Progenitor cell of endocrine pancreas (in vitro differentiated cells): ENCODE measurements at places on chromosomes 5 and 9.

GRCh38 chr5:120932480-120932879, 468.4 kb downstream of the PRR16 start:
- no peak overlapping the region for H3K4me3 ChIP-seq
- H3K4me1 ChIP-seq = peaks cover 8% of the 10 kb centered on the region
- no peaks in the 10 kb centered on the region for H3K27me3 ChIP-seq
- H3K36me3 ChIP-seq = peaks cover 2% of the 10 kb centered on the region
- DNase-seq = no peak

- DNase-seq = no peak
- H3K4me3 ChIP-seq = no peak overlapping the region
- peaks cover 11% of the 10 kb centered on the region for H3K4me1 ChIP-seq
- H3K27ac ChIP-seq = no peak overlapping the region
Observed at GRCh38 chr5:143139585-143139984, 263.9 kb downstream of the NR3C1 start.

DNA sequence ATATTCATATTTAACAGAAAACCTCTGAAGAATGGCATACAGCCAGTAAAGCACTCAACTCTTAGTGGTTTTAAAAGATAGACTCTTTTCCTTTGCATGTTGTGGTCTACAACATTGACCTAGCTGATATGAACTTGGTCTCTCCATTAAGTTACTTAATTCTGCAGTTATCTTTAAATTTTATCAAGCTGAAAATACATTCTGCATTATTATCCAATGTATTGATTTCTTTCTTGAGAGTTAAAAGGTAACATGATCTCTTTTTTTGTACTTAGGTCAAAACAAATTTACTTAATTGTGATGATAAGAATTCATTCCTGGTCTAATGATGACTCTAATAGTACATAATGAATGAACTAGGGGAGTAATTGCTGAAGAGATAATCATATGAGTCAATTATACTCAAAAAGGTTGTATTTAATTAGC, 132.9 kb downstream of the STARD4 start:
- no peaks in the 10 kb centered on the region for H3K36me3 ChIP-seq
- H3K4me3 ChIP-seq = no peak overlapping the region
- H3K4me1 ChIP-seq = peaks cover 6% of the 10 kb centered on the region
- H3K27ac ChIP-seq = no peak overlapping the region
- peaks cover 5% of the 10 kb centered on the region for H3K27me3 ChIP-seq
- no peak for DNase-seq

- no peak overlapping the region for H3K27ac ChIP-seq
- no peaks in the 10 kb centered on the region for H3K36me3 ChIP-seq
- H3K27me3 ChIP-seq = no peaks in the 10 kb centered on the region
- DNase-seq = no peak
- H3K4me3 ChIP-seq = no peak overlapping the region
Observed at GRCh38 chr9:127030814-127031740, 91.4 kb downstream of the ANGPTL2 start.

- H3K36me3 ChIP-seq = no peaks in the 10 kb centered on the region
- H3K4me1 ChIP-seq = peaks cover 6% of the 10 kb centered on the region
- peaks cover 15% of the 10 kb centered on the region for H3K27me3 ChIP-seq
- no peak for DNase-seq
Observed at GRCh38 chr5:115472271-115473025, 72.1 kb downstream of the FEM1C start.

- H3K4me3 ChIP-seq = no peak overlapping the region
- H3K36me3 ChIP-seq = no peaks in the 10 kb centered on the region
- H3K27me3 ChIP-seq = no peaks in the 10 kb centered on the region
- no peak for DNase-seq
Observed at GRCh38 chr9:20490246-20490834, 132.0 kb downstream of the MLLT3 start.

GRCh38 chr5:75405296-75405695, 68.3 kb downstream of the HMGCR start:
- peaks cover 3% of the 10 kb centered on the region for H3K4me1 ChIP-seq
- DNase-seq = no peak
- peaks cover 14% of the 10 kb centered on the region for H3K36me3 ChIP-seq
- no peaks in the 10 kb centered on the region for H3K27me3 ChIP-seq
- H3K27ac ChIP-seq = no peak overlapping the region

DNA sequence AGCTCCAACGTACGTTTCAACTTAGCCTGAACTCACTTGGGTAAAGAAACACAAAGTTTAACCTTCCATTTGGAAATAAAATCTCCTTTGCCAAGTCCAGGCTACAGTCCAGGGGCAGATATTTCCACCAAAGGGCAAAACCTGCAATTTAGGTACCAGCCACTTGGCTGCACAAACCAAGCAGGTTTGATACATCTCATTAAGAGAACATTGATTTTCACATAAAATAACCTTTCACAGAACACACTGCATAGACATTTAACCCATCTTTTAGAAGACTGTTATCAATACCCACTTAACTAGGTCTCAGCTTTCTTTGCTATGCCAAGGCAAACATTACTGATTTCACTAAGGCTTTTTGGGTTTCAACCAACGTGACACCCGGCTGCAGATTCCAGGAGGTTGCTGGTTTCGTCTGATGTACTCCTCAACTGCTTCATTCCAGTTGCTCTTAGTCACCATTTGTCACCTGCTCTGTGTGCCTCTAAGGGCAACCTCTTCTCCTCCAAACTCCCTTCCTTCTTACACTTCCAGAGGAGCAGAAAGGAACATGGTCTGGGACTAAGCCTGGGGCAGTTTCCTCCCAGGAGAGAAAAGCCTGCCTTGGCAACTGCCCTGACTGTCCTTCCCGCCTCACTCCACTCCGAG, 67.1 kb downstream of the EPB41L4B start:
- no peak for DNase-seq
- H3K27me3 ChIP-seq = peaks cover 3% of the 10 kb centered on the region
- H3K27ac ChIP-seq = no peak overlapping the region
- peaks cover 17% of the 10 kb centered on the region for H3K4me1 ChIP-seq
- H3K36me3 ChIP-seq = no peaks in the 10 kb centered on the region
